ENCODE measurements at places on chromosomes 3 and 15. TPM values are rescaled to one million over a fixed set of nuclear protein-coding genes. Genes with fewer than 3 reads are reported as not detected.

GRCh38 chr3:4387210-4388204, 79.6 kb downstream of the SUMF1 start:
- DNase-seq: no peak

- peak; percentile 66 for DNase-seq
Measured at GRCh38 chr15:47196048-47196447, 521.3 kb upstream of the SEMA6D start.

GRCh38 chr3:2856138-2857133, 253.7 kb downstream of the IL5RA start:
- DNase-seq: no peak

DNA sequence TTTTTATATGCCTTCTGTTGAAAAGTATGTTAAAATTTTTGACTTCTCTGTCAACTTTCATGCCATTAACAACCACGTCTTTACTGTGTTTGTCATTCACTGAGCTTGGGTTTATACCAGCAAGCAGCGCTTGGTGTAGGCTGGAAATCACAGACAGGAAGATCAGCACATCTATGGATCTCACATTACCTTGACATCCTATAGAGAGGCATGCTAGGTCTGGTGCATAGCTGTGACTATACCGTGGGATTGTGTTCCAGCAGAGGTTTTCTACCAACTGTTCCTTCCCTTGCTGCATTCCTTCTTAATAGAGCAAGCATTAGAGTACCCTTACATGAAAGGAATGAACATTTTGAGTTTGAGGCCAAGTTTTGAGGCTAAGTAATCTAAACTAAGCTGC, 53.0 kb downstream of the DZIP3 start:
- DNase-seq: no peak

GRCh38 chr3:168653255-168653654, 557.5 kb upstream of the GOLIM4 start:
- no peak for DNase-seq

DNA sequence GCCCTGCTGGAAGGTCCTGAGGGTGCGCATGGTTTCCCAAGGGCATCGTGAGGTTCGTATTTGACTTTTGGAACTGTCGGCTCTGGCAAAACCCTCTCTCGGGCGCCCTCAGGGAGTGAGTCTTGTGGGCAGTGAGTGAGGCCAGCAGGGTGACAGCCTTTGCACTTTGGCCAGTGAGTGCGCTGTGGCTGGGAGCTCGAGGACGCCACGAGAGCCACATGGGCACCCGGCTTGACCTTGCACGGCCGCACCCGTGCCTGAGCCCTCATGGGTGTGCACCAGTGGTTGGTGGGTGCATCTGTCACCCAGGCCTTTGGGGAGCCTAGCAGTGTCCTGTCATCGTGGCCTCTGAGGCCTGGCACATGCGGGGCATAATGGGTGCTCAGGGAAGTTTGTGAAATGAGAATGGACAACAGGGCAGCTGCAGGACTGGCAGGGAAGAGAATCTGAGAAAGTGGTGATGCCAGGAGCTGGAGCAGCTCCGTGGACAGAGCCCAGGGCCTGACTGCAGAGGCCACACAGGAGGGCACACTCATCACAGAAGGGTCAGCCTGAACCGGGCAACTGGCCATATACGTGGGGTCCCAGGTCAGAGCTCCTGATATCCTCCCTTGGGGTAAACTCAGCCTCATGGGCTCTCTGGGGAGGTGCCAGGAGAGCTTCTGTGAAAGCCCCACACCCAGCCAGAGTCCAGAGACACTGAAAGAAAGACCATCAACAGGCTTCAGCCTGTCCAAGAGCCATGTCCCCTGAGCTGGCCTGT, 30.4 kb upstream of the SNRPA1 start:
- no peak for DNase-seq

DNA sequence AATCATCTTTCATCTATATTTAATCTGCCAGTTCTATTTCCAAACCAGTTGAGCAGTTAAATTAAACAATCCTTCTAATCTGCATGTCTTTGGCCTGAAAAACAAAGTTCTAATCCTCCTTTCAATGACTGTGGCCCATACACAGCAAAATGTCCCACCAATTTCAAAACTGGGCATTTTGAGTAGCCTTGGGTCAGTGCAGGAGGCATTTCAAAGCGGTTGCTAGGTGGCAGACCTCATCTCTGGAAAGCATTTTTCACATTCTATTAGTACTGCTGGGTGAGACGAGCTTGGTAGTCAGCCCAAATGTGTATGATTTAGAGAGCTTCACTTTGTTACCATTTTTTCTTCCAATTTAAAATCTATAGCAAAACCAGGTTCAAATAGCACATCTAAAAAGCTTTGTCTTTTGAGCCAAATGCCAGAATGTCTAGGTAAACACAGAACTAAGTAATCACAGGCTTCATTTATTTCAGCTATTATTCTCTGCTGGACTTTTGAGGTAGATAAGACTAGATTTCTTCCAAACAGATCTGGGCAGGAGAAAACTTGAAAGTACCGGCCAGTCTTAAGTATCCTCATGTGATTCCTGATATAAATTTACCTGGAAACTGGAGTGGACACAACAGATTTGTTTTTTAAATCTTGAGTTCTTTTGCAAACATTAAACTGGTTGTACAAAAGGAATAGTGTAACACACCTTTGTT, 8.9 kb upstream of the ARHGEF26 start:
- no peak for DNase-seq

- no peak for DNase-seq
Measured at GRCh38 chr3:58536501-58537411, at the start of gene ACOX2. Gene ACOX2, minus strand, starts transcription at chr3:58537190. Its CDS starts 2,084 bp downstream, at chr3:58535106.

- DNase-seq: no peak
Measured at GRCh38 chr3:64207289-64208080, 17.8 kb downstream of the PRICKLE2 start.

- no peak for DNase-seq
Measured at GRCh38 chr3:179958143-179958542, 78.6 kb downstream of the PEX5L start.

DNA sequence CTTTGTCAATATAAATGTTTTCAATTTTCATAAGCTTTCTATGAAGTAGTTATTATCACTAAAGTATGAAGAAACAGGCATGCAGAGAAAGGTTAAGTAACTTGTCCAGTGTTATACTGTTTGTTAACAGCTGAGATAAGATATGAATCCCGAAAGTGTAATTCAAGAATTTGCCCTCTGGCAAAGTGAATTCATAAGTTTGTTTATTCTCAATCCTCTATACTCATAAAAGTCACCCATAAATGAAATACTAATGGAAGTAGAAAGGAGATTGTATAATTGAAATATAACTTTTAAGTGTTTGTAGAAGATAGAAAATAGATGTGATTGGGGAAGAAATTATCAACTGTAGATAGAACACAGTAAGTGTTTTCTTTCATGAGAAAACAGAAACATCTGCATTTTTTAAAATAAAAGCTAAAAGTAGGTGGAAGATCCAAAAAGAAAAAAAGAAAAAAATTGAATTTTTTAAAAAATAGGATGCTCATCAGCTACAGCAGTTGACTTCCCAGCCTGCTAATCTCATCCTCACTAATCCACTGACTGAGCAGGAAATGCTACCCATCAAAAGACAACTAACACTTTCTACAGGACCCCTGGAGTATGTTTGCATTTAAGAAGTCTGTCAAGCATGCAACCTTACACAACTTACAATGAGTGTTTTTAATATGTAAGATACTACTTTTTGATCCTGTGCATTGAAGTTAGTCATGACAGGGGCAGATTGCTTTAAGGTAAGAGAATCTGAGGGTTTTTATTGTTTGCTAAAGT, 878.1 kb downstream of the SI start:
- DNase-seq: no peak

DNA sequence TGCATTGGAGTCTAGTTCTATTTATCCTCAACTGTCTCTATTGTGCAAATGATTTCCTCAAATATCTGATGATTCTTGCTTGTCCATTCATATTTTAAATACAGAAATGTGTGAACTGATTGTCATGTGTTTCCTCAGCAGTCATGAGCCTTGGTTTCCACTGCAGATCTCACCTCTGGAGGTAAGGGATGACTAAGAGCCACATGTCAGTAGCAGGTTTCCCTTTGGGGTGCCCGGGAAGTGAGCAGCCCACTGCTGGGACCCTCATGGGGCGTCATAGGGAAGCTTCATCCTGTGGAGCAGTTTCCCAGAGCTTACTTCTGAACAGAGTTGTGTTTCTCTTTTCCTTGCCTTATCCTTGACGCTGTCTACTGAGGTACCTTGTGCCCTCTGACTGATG, 149.2 kb upstream of the TOPAZ1 start:
- no peak for DNase-seq

DNA sequence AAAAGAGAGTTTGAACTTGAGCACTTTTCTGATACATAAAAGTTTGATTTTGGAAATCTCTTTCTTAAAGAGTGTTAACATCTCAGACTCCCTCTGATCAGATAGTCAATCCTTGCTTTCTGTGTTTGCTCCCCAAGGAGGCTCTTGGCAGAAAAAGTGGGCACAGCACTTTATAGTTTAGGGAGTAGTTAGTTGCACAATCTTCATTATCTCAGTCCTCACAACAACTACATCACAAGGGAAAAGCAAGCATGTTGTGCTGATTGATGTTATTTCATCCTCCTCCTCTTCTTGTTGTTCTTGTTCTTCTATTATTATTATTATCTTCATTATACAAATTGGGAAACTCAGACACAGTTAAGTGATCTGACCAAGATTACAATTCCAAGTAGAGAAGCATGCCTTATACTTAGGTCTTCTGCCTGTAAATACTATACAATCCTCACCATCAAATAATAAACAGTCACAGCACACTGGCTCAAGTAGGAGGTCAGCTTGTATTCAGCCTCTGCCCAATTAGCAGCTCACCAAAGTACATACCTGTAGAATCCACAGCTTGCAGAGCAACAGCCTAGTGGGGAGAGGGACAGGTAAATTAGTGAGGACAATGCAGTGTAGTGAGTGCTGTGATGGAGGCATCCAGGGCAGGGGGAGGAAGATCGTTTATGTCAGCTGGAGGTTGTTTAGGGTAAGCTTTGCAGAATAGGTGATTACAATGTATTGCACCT, 304.1 kb upstream of the MME start:
- DNase-seq: no peak

- peak; percentile 75 for DNase-seq
Measured at GRCh38 chr15:58182460-58183163, 44.4 kb downstream of the AQP9 start.

- no peak for DNase-seq
Measured at GRCh38 chr3:128573160-128573559, 77.5 kb downstream of the RPN1 start.

GRCh38 chr3:122538956-122539490, 24.3 kb upstream of the KPNA1 start:
- DNase-seq: no peak

- no peak for DNase-seq
Measured at GRCh38 chr3:129558081-129558771, 15.3 kb downstream of the H1-8 start.

DNA sequence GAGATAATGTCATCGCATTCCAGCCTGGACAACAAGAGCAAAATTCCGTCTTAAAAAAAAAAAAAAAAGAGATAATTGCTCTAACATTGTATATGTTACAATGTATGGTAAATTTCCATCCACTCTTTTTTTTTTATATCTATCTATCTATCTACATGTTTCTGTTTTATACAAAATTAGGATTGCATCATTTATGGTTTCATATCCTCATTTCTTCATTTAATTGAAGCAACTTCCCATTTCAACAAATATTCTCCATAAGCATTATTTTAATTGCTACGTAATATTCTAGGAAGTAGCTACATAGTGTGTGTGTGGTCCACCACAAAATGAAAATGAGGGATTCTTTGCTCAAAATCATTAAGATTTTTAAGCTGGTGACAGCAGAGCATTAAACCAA, 18.4 kb downstream of the RBP1 start:
- DNase-seq: no peak

GRCh38 chr15:31016446-31016915, 25.1 kb upstream of the MTMR10 start:
- DNase-seq: no peak

DNA sequence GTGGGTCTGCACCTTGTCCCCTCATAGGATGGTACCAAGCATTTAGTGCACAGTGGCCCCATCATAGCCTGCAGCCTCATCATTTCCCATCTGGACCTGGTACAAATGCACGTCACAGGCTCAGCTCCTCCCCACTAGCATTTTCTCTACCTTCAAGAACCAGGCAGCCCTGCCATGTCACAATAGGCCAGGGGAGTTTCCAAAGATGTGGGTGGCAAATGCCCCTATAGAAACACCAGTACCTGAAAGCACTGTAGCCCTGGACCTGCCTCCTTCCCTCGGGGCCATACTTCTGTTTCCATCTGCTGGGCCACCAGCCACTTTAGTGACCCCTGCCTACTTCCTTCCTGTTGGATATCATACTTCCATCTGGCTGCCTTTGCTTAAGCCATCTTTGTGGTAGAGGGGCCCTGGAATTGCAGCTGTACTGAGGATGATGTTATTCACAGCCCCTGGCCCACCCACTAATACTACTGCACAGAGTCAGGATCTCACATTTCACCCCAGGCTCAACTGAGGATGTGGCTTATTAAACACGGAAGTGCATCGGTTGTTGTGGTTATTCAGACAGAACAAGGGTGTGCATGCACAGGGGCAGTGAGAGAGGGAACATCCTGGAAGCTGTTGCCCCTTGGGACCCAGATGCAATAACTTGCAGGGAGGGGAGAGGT, 3.8 kb downstream of the TCTA start:
- DNase-seq: no peak

DNA sequence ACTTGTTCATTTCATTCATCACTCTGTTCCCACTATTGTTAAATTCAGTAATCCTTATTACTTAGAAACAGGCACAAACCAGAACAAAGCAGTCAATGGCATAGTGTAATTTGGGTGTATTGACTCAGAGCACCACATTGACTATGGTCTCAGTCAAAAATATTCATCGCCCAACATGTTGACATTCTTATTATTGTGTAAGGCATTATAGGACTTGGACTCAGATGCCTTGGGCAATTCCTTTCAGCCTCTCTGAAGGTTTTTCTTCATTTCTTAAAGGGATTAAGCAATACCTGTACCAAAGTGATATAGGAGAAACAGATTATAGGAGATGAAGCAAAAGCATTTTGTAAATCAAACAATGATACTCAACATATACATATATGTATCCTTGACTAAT, 114.7 kb upstream of the BHLHE40 start:
- DNase-seq: no peak

BFSP2 gene
- not detected for polyA plus RNA-seq

PLSCR5 gene
- polyA plus RNA-seq: not detected

METTL6 gene
- polyA plus RNA-seq: 29.6 TPM

ZDHHC3 gene
- 30.0 TPM for polyA plus RNA-seq

CD200 gene
- polyA plus RNA-seq: not detected

SERINC4 gene
- 0.04 TPM for polyA plus RNA-seq

KLF13 gene
- polyA plus RNA-seq: 53.5 TPM

Measured in A549 (cell line).